ENCODE measurements at places on chromosomes 4 and X. TPM values are rescaled to one million over a fixed set of nuclear protein-coding genes. Genes with fewer than 3 reads are reported as not detected.

Gene SORBS2
- total RNA-seq = not detected

- no peak overlapping the region for H3K4me3 ChIP-seq
- no peak for DNase-seq
- no peaks in the 10 kb centered on the region for H3K4me1 ChIP-seq
- no peaks in the 10 kb centered on the region for H3K36me3 ChIP-seq
- H3K27ac ChIP-seq = no peak overlapping the region
- H3K27me3 ChIP-seq = peaks cover 2% of the 10 kb centered on the region
Measured at GRCh38 chr4:10521424-10521823, 64.2 kb upstream of the ZNF518B start.

GRCh38 chrX:142884881-142885280 lies 140.8 kb upstream of the SPANXN4 start:
- H3K4me1 ChIP-seq = no peaks in the 10 kb centered on the region
- no peaks in the 10 kb centered on the region for H3K36me3 ChIP-seq
- no peak for DNase-seq

- peak within 1 kb of the TSS; percentile 97 for H3K27ac ChIP-seq
- peak within 1 kb of the TSS; percentile 94 for H3K4me3 ChIP-seq
- H3K4me1 ChIP-seq = peaks cover 57% of the 10 kb centered on the region
- DNase-seq = peak; percentile 99
- peaks cover 52% of the 10 kb centered on the region for H3K36me3 ChIP-seq
Measured at GRCh38 chrX:1391707-1392375, at the start of gene SLC25A6. TSS of gene SLC25A6 (minus strand) at chrX:1392113. CDS start at chrX:1392009, 104 bp downstream.

Gene ITIH6
- total RNA-seq = not detected

DNA sequence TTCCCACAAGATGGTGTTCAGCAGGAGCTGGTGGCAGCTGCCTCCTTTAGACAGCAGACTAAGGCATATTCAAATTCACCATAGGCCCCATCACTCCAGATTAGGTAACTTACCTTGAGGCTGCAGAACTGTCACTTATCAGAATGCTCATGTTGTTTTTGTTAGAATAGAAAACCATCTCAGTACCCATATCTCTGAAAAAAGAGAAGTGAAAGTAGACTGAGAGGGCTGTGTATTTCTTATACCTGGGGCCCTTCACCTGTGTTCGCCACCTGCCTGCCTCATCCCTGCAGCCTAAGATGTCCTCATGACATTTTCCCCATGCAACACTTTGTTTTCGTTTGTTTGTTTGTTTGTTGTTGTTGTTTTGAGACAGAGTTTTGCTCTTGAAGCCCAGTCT lies 32.9 kb upstream of the SPRY1 start:
- H3K27me3 ChIP-seq = no peaks in the 10 kb centered on the region
- peaks cover 7% of the 10 kb centered on the region for H3K4me1 ChIP-seq
- no peaks in the 10 kb centered on the region for H3K36me3 ChIP-seq

- no peak for DNase-seq
- H3K4me1 ChIP-seq = no peaks in the 10 kb centered on the region
- H3K27ac ChIP-seq = no peak overlapping the region
- H3K36me3 ChIP-seq = no peaks in the 10 kb centered on the region
Measured at GRCh38 chr4:20354120-20354519, 102.4 kb downstream of the SLIT2 start.

DNA sequence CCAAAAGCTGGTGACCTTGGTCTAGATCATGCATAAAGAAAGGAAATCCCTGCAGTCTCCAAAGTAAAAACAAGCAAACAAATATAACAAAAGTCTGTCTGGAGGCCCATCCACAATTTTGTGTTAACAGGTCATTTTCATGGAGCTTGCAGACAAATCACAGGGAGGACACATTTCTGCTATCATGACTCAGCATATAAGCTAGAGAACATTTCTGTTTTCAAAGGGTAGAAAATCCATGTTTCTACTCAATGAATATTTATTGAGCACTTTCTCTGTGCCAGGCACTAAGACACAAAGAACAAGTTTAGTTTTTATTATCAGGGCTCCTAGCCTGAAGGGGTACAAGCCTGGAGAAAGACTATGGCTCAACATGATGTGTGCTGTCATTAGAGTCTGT lies 71.1 kb downstream of the PARM1 start:
- no peaks in the 10 kb centered on the region for H3K4me1 ChIP-seq
- H3K27ac ChIP-seq = no peak overlapping the region
- DNase-seq = no peak
- H3K36me3 ChIP-seq = no peaks in the 10 kb centered on the region

DNA sequence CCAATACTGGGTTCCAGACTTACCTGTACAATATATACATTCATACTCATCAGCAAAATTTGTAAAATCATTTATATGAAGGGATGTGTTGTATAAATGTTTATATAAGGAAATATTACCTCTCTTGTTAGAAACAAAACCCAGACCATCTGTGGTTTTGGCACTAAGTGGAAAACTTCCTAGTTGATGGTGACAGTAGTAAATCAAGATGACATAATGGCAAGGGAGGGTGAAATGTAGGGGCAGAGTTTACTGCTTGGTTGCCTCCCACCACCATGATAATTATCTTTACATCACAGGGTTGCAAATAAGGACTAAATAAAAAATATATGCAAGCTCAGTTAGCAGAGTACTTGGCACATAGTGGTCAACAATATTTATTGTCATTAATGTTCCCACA lies 365.3 kb upstream of the TEX13C start:
- H3K27me3 ChIP-seq = no peaks in the 10 kb centered on the region
- no peaks in the 10 kb centered on the region for H3K36me3 ChIP-seq
- no peak overlapping the region for H3K4me3 ChIP-seq
- no peaks in the 10 kb centered on the region for H3K4me1 ChIP-seq
- no peak overlapping the region for H3K27ac ChIP-seq
- no peak for DNase-seq

Gene CFAP47
- not detected for total RNA-seq

Gene PKD2
- 11.8 TPM for total RNA-seq

DNA sequence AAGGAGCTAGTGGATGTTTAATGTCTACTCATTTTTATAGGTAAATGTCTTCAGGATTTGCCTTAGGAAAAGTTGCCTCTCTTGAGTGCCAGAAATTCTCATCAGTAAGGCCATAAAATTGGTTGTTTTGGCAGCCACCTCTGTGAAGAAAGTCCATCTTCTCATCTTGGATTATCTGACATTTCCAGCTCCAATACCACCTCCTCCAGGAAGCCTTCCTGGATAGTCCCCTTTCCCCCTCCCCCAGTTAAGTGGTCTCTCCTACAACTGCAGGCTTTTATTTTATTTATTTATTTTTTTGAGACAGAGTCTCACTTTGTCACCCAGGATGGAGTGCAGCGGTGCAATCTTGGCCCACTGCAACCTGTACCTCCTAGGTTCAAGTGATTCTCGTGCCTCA lies 87.1 kb downstream of the PPP2R2C start:
- no peaks in the 10 kb centered on the region for H3K36me3 ChIP-seq
- no peak for DNase-seq
- peaks cover 37% of the 10 kb centered on the region for H3K27me3 ChIP-seq
- H3K4me3 ChIP-seq = no peak overlapping the region
- H3K27ac ChIP-seq = no peak overlapping the region

Gene TMSB15B
- 10.5 TPM for total RNA-seq

Gene ZXDB
- 4.2 TPM for total RNA-seq

Gene SCRG1
- total RNA-seq = not detected

Gene ADH1B
- not detected for total RNA-seq

- no peak overlapping the region for H3K4me3 ChIP-seq
- no peaks in the 10 kb centered on the region for H3K4me1 ChIP-seq
- DNase-seq = no peak
- H3K27me3 ChIP-seq = no peaks in the 10 kb centered on the region
Measured at GRCh38 chrX:116272861-116273260, 102.3 kb downstream of the AGTR2 start.

GRCh38 chr4:27916452-27917184 lies 1056.0 kb downstream of the STIM2 start:
- H3K27me3 ChIP-seq = no peaks in the 10 kb centered on the region
- H3K36me3 ChIP-seq = no peaks in the 10 kb centered on the region
- no peak for DNase-seq

DNA sequence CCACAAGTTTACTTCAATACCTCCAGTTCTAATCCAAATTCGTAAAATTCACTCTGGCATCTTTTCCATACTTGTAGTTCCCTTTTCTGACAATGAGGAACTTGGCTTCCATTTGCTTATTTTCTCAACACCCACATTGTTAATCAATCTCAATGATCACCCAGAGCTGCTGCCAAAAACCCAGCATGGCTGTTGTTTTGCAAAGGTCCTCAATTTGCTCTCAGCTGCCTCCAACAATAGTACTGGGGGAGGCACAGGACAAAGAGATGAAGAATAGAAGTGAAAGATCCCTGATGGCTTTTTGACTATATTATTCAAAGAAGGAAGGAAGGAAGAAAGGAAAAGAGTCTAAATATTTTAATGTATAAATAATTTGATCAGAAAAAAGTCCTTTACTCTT lies 847.8 kb downstream of the RAPGEF2 start:
- no peak overlapping the region for H3K27ac ChIP-seq
- H3K36me3 ChIP-seq = no peaks in the 10 kb centered on the region

DNA sequence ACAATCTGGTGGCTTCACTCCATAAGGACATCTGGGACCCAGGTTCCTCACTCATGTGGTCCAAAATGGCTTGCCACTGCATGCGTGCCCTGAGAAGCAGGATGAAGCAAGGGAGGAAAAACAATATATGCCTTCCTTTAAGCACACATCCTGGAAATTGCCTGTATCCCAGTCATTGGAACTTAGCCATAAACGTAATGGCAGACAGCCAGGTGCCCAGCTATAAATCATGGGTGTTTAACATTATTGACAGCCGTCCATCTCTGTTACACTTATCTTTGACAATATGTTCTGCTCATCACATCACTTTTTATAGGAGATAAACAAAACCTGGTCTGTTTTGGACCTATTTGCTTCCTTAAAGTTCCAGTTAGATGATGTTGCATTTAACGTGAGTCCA lies 181.0 kb downstream of the AASDH start:
- no peaks in the 10 kb centered on the region for H3K4me1 ChIP-seq
- H3K36me3 ChIP-seq = no peaks in the 10 kb centered on the region
- no peak overlapping the region for H3K27ac ChIP-seq
- H3K27me3 ChIP-seq = peaks cover 10% of the 10 kb centered on the region

GRCh38 chrX:75625232-75625631 lies 102.4 kb upstream of the ZDHHC15 start:
- DNase-seq = no peak
- H3K36me3 ChIP-seq = no peaks in the 10 kb centered on the region
- H3K27ac ChIP-seq = no peak overlapping the region
- no peaks in the 10 kb centered on the region for H3K4me1 ChIP-seq

- peaks cover 5% of the 10 kb centered on the region for H3K36me3 ChIP-seq
- no peak overlapping the region for H3K4me3 ChIP-seq
- H3K4me1 ChIP-seq = peaks cover 2% of the 10 kb centered on the region
- no peaks in the 10 kb centered on the region for H3K27me3 ChIP-seq
- no peak overlapping the region for H3K27ac ChIP-seq
- no peak for DNase-seq
Measured at GRCh38 chr4:150862829-150863228, 152.3 kb downstream of the LRBA start.

Gene GABRB1
- not detected for total RNA-seq

- no peaks in the 10 kb centered on the region for H3K36me3 ChIP-seq
- H3K4me3 ChIP-seq = no peak overlapping the region
- H3K27me3 ChIP-seq = no peaks in the 10 kb centered on the region
- no peak overlapping the region for H3K27ac ChIP-seq
- H3K4me1 ChIP-seq = no peaks in the 10 kb centered on the region
- DNase-seq = no peak
Measured at GRCh38 chr4:117941611-117942010, 92.7 kb upstream of the NDST3 start.

DNA sequence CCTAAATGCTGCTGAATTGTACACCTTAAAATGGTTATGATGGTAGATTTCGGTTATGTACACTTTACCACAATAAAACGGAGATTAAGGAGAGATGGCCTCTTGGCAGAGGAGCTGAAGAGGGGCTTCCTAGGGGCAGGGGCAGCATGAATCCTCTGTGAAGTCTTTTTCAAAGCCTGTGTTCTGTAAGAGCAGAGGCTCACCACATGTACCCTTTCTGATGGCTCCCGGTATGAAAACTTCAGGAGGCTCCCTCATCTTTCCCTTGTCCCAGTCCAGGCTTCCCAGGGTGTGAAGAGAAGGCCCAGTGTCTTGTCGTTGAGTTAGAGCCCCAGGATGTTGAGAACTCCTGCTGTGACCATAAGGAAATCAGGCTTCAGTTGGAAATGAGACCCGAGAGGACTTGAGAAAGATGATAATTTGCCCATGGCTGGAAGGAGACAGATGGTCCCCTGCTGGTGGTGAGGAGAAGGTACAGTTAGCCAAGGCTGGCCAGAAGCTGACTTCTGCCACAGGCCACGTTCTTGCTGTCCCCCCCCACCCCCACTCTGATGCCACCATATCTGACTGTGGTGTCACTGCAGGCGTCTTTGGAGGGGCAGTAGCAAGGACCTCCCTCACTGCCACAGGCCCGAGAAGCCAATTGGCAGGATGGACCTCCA lies 31.8 kb upstream of the MTM1 start:
- no peak for DNase-seq
- H3K4me3 ChIP-seq = no peak overlapping the region
- no peaks in the 10 kb centered on the region for H3K4me1 ChIP-seq
- H3K36me3 ChIP-seq = peaks cover 7% of the 10 kb centered on the region

- H3K4me1 ChIP-seq = no peaks in the 10 kb centered on the region
- no peak overlapping the region for H3K27ac ChIP-seq
- no peak for DNase-seq
- H3K36me3 ChIP-seq = no peaks in the 10 kb centered on the region
Measured at GRCh38 chr4:33512397-33512796, 2731.9 kb downstream of the ARAP2 start.
